Testis (tissue), 5 donors: ENCODE measurements at places on chromosomes 4 and X. TPM values are rescaled to one million over a fixed set of nuclear protein-coding genes. Genes with fewer than 3 reads are reported as not detected.

The CLDN34 gene
- 4.3 TPM for total RNA-seq

The CD40LG gene
- not detected for total RNA-seq

The SOD3 gene
- total RNA-seq: 355 TPM

The SUPT20HL2 gene
- total RNA-seq: 17.1 TPM

The KLHL34 gene
- 0.31 TPM for total RNA-seq

The GPM6B gene
- 5.4 TPM for total RNA-seq
